Stimulated activated CD8-positive, alpha-beta memory T cell treated with anti-CD3 and anti-CD28 coated beads, Interleukin-4, amount 100 ng/mL, for 24 hours (primary cell): ENCODE measurements at places on chromosomes 5 and 9.

- DNase-seq, result no peak
Measured at GRCh38 chr5:168198359-168198758, 93.1 kb upstream of the WWC1 start.

DNA sequence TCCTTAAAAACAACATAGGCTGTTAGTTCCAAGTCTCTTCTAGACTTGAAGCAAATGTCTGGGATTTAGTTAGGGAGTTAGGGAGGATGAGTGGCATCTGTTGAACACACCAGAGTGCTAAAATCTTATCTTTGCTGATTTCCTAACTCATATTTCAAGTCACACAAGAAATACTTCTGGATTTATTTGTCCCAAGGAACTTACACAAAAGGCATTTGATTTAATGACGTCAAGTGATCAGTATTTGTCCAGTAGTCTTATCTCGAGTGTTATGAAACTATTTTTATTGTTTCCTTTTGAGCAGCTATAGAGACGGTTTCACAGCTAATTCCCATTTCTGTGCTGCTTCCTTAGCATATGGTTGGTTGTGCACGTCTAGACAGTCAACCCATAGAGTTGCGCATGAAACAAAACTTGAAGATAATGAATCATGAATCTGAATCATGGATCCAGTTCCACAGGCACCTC, 140.5 kb upstream of the TUT7 start:
- no peak for DNase-seq

GRCh38 chr9:120713257-120714087, 798 bp downstream of the MEGF9 start:
- DNase-seq, result no peak

DNA sequence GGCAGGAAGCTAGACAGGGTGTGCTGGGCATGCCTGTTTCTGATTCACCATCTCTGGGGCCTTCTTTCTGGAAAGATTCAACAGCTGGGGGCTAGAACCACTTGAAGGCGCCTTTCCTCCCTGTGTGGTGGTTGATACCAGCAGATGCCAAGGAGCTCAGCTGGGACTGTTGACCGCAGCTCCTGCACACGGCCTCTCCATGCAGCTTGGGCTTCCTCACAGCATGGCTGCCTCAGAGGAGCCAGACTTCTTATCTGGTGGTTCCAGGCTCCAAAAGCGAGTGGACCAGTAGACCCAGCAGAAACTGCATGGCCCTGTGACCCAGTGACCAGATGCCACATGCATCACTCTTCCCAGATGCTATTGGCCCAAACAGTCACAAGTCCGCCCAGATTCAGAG, 74.7 kb upstream of the COL5A1 start:
- DNase-seq, result no peak

DNA sequence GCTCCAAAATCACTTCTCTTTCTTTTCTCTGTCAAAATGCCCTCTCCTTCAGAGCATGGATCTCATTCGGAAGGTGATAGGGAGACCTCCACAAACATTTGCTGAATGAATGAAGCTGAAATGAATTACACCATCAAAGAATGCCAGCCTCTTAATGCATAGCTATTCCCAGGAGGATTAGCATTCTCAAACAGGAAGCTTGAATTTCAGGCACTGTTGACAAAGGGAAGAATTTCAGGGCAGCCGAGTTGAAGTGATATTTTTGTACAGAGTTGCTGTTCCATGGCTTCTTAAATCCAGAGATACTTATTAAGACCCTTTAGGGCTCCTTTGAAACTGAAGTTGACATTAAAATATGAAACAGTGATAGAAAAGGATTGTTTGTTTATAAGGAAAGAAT, 18.8 kb downstream of the HBEGF start:
- DNase-seq, result no peak
